ENCODE measurements at places on chromosomes 2 and 18.

GRCh38 chr2:206164261-206164862 is 4.7 kb downstream of the EEF1B2 start:
- no peak overlapping the region for H3K4me3 ChIP-seq
- H3K27me3 ChIP-seq = no peaks in the 10 kb centered on the region
- peaks cover 20% of the 10 kb centered on the region for H3K36me3 ChIP-seq
- DNase-seq = peak; percentile 41

GRCh38 chr2:80128080-80128479 is 176.5 kb downstream of the LRRTM1 start:
- no peak for DNase-seq
- no peaks in the 10 kb centered on the region for H3K4me1 ChIP-seq
- H3K36me3 ChIP-seq = no peaks in the 10 kb centered on the region
- H3K4me3 ChIP-seq = no peak overlapping the region

DNA sequence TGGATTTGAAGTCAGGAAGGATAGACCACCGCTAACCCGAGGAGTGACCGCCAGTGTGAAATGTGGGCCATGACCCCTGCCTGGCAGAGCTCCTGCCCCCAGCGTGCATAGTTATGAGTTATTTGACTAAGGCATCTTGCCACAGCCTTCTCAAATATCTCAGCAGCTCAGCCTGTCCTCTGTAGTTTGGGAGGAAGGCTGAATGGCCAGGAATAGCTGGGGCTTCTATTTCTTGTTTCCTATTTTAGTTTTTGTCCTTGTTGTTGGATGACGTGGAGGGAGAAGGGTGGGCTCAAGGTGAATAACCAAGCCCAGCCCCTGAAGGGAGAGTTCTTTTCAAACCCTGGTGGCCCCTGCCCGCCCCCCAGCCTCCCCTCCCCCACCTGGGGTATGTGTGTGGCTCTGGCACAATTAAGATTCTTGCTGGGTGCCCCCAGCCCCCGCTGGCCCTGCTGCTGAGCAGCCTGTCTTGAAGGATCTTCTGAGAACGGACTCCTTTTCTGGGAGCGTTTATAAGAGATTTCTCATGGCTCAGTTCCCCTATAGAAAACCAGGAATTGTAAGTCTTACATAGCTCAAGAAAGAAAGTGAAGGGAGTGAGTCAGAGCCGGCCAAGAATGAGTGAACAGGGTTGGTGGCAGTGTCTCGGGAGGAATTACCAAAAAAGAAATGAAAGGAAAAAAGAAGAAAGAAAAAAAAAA is 157.4 kb downstream of the GLI2 start:
- DNase-seq = peak; percentile 80
- H3K36me3 ChIP-seq = peaks cover 7% of the 10 kb centered on the region
- peaks cover 17% of the 10 kb centered on the region for H3K4me1 ChIP-seq
- H3K27ac ChIP-seq = peak overlapping the region; percentile 67
- peak overlapping the region; percentile 5 for H3K4me3 ChIP-seq

DNA sequence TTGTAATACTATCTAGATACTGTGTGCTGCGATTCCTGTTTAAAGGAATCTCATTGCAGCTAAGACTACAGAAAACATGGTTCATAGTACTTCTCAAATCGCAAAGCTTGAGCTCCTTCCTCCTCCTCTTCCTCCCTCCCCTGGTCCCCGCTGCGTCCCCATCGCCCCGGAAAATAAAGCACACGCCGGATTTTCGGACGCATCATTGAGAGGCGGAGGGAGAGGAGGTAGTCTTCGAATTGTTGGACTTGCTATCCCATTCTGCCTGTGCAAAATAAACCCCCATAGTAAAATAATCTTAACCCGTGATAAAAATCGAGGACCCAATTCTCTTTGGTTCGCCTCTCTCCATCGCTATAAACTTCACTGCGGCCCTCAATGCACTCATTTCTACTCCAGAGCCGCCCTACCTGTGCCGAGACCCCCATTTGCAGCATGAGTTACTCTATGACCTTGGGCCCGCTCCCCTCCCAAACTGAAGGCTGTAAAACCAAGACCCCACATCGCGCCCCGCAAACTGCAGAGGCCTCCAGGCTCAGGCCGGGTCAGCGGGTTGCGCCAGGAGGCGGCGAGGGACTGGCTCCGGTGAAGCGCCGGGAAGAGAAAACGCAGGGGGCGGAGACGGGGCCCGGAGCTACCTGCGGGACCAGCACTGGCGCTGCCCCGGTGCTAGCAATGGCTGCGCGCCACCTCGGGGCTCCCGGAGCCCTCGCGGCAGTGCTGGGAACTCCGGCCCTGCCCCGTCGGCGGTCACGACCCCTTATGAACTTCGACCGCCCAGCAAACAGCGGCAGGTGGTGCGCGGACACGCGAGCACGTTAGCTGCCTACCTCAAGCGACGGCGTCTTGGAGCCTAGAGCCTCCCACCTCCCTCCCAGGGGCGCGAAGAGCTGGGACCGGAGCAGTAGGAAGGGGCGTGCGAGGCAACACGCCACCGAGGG is 649 bp downstream of the ESCO1 start:
- DNase-seq = peak; percentile 9
- H3K27ac ChIP-seq = peak overlapping the region; percentile 90
- peak overlapping the region; percentile 81 for H3K4me3 ChIP-seq
- no peaks in the 10 kb centered on the region for H3K36me3 ChIP-seq

DNA sequence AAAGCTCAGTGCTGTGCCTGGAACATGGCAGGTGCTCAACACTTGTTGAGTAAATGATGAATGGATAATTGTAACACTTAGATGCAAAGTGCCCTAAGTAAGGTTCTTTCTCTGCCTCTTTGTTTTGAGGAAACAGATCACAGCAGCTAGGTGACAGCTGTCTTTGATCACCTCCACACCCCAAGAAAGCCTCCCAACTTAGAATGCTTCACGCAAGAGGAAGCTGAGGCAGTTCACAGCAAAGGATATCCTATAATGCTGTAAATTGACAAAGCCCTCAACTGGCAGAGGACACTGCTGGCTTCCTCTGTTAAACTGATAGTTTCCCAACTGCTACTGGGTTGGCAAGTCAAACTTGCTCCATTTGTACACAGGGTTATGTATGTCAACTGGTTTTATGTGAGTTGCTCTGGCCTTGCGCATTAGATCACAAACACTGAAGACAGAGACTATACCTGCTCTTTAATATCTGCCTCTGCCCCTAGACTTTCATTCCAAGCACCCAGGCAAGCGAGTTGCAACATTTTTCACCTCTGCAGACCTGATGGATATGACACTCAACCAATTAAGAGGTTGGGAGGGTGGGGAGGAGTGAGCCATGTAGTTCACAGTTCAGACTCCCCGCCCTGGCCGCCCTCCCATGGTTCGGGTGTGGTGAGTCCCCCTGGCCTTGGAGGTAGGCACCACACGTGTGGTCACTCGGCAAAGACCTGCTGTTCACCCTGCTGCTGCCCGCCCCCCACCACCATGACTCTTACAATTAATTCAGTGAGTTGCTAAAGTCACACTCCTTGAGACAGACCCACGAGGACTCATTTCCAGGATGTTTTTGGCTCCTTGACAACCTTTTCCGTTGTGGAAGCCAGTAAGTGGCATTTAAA is 4.8 kb upstream of the MALL start:
- H3K4me1 ChIP-seq = no peaks in the 10 kb centered on the region
- no peak overlapping the region for H3K4me3 ChIP-seq
- H3K27me3 ChIP-seq = peaks cover 8% of the 10 kb centered on the region
- DNase-seq = no peak
- H3K27ac ChIP-seq = no peak overlapping the region

GRCh38 chr2:176647325-176648165 is 378.3 kb downstream of the MTX2 start:
- no peaks in the 10 kb centered on the region for H3K4me1 ChIP-seq
- peaks cover 7% of the 10 kb centered on the region for H3K27me3 ChIP-seq
- no peak overlapping the region for H3K4me3 ChIP-seq

- DNase-seq = no peak
- no peak overlapping the region for H3K27ac ChIP-seq
- H3K36me3 ChIP-seq = no peaks in the 10 kb centered on the region
- H3K27me3 ChIP-seq = no peaks in the 10 kb centered on the region
- no peak overlapping the region for H3K4me3 ChIP-seq
These were observed 172.0 kb downstream of the MC4R start for GRCh38 chr18:60200558-60200957.
